ENCODE measurements at places on chromosomes 11 and 22.

GRCh38 chr22:45499746-45500145, 2.9 kb upstream of the FBLN1 start:
- no peak overlapping the region for H3K27ac ChIP-seq
- no peak overlapping the region for H3K4me3 ChIP-seq
- no peak for DNase-seq
- H3K36me3 ChIP-seq = no peaks in the 10 kb centered on the region
- H3K4me1 ChIP-seq = peaks cover 7% of the 10 kb centered on the region

DNA sequence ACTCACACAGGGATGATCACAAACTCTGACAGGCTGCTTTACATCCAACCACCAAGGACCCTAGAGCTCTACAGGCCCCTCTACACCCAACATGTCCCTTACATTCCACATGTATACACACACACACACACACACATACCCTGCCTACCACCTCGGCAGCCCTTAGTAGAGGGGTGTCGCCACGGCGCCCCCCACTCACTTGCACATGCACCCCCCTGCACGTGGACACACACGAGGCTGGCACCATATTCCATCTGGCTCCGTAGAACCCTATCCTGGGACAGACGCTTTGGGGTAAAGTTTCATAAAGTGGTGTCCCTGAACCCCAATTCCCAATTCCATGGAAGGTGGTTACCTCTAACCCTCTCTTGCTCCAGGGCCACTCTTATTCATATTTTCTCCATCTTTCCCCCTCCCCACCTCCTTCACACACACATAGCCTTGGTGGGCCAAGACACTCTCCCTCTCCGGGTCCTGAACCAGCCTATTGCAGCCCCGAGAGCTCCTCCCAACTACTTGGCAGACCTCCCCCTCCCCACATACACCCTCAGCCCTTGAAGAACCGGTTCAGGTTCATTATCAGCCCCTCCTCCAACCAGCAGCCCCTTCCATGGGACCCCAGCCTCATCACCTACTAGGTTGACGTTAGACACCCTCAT, 809 bp downstream of the PDE2A start:
- H3K27ac ChIP-seq = no peak overlapping the region
- H3K4me1 ChIP-seq = peaks cover 13% of the 10 kb centered on the region
- H3K27me3 ChIP-seq = peaks cover 74% of the 10 kb centered on the region

- H3K4me1 ChIP-seq = no peaks in the 10 kb centered on the region
- no peak overlapping the region for H3K27ac ChIP-seq
- H3K4me3 ChIP-seq = no peak overlapping the region
Observed at GRCh38 chr11:29317694-29318093, 699.1 kb downstream of the KCNA4 start.

DNA sequence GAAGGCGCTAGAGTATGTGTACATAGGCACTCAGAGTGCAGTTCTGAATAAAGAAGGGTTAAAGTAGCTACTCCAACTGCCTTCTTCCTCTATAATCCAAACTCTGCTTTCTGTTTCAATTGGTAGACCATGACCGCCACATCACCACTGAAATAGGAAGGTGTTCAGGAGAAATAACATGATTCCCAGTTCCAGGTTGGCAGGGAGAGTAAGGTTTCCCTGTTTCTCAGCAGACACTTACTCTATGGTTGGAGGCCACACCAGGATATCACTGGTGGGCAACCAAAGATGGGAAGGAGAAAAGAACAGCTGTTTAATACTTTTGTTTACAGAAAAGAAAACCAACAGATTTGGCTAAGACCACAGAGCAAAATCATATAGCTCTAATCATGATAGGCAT, 37.9 kb downstream of the PAK1 start:
- H3K4me1 ChIP-seq = no peaks in the 10 kb centered on the region
- H3K4me3 ChIP-seq = no peak overlapping the region
- no peaks in the 10 kb centered on the region for H3K36me3 ChIP-seq
- no peak overlapping the region for H3K27ac ChIP-seq
- no peak for DNase-seq
- peaks cover 7% of the 10 kb centered on the region for H3K27me3 ChIP-seq

GRCh38 chr11:35552616-35553015, 27.2 kb upstream of the PAMR1 start:
- no peak overlapping the region for H3K27ac ChIP-seq
- no peaks in the 10 kb centered on the region for H3K4me1 ChIP-seq
- no peaks in the 10 kb centered on the region for H3K36me3 ChIP-seq
- peaks cover 41% of the 10 kb centered on the region for H3K27me3 ChIP-seq

DNA sequence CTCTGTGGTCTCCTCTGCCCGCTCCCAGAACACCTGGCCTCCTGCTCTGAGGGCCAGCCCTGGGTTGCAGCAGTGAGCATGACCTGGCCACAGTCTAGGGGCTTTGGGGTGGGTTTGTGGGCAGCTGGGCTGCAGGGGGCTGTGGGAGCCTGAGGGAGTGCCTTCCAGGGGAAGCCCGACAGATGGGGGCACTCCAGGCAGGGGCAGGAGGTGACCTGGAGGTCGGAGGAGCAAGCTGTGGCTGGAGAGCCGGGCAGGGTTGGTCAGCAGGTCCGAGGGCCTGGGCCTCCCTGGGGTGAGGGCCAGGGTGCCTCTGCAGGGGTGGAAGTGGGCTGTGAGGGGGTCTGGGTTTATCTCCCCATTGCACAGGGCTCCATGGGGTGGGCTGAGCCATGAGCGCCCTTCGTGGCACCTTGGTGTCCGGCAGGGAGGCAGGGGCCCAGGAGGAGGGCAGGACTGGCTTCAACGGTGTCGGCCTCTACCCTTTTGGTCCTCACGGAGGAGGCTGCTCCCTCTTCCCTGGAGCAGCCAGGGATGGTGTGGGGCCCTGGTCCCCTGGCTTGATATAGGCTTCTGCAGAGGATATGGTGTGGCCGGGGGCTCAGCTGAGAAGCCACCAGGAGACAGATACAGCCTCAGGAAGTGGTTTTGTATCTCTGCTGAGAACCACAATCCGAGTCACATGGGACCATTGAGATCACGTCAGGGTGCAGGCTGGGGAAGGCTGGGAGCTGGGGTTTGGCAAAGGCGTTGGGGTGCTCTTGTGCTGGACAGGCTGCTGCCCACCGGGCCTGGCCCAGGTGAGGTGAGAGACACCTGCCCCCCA, 22.3 kb downstream of the KCNQ1 start:
- no peak overlapping the region for H3K27ac ChIP-seq
- H3K27me3 ChIP-seq = no peaks in the 10 kb centered on the region
- peaks cover 57% of the 10 kb centered on the region for H3K4me1 ChIP-seq

DNA sequence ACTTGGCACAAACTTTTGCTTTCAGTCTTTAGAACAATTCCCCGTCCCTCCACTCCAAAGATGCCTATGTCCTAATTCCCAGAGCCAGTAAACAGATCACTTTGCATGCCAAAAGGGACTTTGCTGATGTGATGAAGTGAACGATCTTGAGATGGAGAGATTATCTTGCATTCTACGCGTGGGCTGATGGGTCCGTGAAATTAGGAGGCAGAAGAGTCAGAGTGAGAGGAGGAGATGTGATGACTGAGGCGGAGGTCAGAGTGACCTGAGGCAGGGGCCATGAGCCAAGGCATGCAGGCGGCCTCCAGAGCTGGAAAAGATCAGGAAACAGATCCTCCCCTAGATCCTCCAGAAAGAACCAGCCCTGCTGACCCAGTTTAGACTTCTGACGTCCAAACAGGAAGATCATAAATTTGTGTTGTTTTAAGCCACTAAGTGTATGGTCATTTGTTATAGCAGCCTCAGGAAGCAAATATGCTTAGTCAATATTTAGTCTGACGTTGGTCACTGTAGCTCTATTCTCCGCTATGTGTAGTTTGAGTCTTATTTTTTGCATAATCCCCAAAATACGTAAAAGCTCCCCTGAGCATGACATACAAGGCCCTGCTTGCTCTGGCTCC, 76.0 kb upstream of the TIMP3 start:
- H3K4me3 ChIP-seq = no peak overlapping the region
- DNase-seq = no peak
- no peaks in the 10 kb centered on the region for H3K36me3 ChIP-seq
- peaks cover 15% of the 10 kb centered on the region for H3K27me3 ChIP-seq
- H3K27ac ChIP-seq = no peak overlapping the region

All from activated T-cell treated with anti-CD3 and anti-CD28 coated beads, Interleukin-2, amount 50 U/mL, for 72 hours (primary cell).